ENCODE measurements at places on chromosomes 1 and 21.

GRCh38 chr21:32382108-32382644 is 10.6 kb downstream of the URB1 start:
- DNase-seq, result no peak

DNA sequence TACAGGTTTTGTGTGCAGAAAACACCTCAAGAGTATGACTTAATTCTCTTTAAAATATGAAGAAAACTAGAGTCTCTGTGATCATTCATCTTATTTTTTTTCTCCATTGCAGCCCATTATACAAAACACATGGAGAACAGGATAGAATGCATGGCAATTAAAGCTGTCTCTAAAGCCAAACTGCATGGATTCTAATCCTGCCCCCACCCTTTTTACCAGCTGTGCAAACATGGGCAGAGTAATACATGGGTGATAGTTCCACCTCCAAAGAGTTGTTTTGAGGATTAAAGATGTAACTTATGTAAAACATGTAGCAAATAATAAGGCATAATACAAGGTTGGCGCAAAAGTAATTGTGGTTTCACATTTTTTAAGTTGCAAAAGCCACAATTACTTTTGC is 114.4 kb downstream of the CLEC20A start:
- no peak for DNase-seq

GRCh38 chr1:173405834-173406233 is 71.3 kb upstream of the PRDX6 start:
- no peak for DNase-seq

DNA sequence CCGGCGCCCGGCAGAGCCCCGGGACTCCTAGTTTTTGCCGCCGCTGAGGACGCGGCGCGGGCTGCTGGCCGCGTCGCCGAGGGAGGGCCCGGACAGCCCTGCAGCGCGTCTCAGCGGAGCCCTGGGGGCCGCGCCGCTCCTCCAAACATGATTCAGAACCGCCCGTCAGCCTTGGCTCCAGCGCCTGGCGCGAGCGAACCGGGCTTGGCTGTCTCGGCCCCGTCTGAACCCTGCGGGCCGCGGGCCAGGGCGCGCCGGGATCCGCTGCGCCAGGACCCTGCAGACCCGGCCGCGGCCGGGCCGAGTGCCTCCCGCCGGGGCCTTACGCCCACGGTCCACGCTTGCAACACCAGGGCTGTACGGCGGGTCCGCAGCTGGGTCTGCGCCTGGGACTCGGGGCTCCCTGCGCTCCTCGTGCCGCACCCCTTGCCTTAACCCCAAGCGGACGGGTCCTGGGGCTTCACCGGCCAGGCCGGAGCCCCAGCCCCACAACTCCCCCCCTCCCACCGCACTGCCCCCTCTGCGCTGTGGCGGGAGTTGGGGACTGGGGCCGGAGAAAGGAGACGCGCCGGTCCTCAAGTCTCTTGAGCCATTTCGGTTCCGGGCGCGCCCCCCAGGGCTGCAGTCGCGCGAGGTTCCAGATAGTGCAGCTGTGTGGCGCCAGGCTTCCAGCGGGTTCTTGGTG is 48.4 kb upstream of the CD34 start:
- peak; percentile 3 for DNase-seq

- no peak for DNase-seq
Observed at GRCh38 chr1:97898948-97899347, 21.9 kb downstream of the DPYD start.

GRCh38 chr1:41504114-41505035 is 19.9 kb upstream of the EDN2 start:
- DNase-seq, result no peak

DNA sequence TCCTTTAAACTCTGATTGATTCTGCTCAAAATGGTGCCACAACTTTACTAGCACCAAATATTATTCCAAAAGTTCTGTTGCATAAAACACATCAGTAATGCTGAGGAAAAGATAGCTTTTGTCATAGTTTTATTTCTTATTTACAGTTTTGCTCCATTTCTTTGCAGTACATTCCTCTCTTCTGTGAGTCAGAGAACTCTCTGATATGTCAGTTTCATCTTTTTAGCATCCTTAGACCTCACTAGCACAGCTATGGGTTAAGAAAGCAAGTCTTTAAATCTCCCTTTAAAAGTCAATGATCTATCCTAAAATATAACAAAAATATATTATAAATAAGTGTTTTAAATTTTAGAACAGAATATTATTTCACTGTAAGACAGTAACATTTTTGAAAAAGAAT is 356.6 kb upstream of the SNX7 start:
- no peak for DNase-seq

- DNase-seq, result no peak
Observed at GRCh38 chr1:67947114-67947513, 103.3 kb downstream of the DIRAS3 start.

GRCh38 chr1:245549996-245550719 is 395.4 kb downstream of the KIF26B start:
- no peak for DNase-seq

DNA sequence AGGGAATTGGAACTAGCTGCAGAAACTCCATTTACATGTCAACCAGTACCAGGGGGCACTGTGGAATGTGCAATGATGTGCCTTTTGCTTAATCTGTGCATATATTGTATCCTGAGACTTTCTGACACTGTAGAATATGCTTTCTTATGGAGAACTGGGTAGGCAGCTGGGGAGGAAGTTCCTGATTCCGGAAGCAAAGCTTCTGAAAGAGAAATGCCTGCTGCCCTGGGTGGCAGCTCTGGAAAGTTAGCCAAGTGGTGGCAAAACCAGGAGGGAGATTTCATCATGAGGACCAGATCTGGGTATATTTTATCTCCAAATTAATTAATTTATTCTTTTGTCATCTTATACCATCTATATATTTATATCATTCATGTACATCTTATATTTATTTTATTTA is 116.7 kb downstream of the XCL2 start:
- no peak for DNase-seq
